ENCODE measurements at places on chromosomes 2 and 18.
A peak's percentile ranks its signal among the peaks of the same experiment; 100 is the strongest.

DNA sequence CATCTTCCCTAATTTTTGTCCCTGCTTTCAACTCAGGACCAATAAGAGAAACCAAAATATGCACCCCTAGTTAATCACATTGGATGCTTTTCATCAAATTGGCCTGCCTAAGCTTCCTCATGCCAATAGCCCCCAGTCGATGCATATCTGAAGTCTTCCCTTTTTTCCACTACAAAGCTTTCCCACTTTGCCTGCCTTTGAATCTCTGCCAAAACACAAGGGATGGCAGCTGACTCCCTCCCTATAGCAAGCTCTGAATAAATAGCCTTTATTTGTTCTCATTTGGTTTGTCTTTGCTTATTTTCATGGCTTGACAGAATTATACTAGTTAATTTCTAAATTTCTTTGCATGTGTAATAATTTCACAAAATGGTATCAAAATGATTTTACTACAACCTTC lies 621.2 kb downstream of the MBD2 start:
- DNase-seq = no peak

GRCh38 chr18:13450289-13451212 lies 232.0 kb downstream of the LDLRAD4 start:
- no peak for DNase-seq

DNA sequence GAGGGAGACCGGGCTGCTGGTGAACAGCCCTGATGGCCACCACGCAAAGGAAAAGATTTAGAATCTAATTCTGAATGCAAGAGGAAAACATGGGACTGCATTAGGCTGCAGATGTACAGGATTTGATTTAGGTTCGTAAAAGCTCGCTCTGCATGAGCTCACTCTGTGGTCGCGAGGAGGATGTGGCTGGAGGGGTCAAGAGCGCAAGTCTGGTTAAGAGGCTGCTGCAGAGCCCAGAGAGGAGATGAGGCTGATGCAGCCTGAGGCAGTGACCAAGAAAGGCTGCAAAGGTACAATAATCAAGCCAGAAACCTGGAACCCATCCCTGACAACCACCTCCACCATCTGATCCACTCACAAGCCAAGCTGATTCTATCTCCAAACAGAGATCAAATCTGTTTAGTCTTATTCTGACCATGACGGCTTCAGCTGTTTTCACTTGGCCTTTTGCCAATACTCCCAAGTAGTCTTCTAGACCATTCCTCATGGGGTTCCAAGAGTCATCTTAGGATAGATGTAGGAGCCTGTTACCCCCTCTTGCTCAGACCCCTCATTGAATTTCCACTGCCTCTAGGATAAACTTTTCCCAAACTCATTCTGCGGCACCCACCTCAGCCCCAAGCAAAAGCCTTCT lies 58.9 kb upstream of the ARL4C start:
- DNase-seq = no peak

- no peak for DNase-seq
Observed at GRCh38 chr2:19114126-19114525, 244.3 kb downstream of the OSR1 start.

DNA sequence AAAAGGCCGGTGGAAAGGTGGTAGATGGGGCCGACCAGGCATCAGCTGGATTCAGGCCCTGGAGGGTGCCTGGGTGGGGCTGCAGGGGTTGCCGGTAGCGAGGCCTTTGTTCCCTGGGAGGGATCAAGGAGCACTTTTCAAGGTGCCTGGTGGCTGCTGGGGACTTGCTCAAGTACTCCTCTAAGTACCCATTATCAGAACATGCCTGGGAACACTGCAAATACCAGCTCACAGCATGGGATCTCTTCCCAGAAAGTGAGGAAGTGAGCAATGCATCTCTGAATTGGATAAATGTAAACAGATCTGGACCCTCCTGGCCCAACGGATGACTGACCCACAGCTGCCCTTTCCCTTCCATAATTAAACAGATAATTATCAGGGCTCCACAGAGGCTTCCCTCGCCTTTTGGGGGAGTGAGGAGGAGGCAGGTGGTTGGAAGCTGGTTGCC lies 210.5 kb downstream of the SH3RF3 start:
- DNase-seq = no peak

DNA sequence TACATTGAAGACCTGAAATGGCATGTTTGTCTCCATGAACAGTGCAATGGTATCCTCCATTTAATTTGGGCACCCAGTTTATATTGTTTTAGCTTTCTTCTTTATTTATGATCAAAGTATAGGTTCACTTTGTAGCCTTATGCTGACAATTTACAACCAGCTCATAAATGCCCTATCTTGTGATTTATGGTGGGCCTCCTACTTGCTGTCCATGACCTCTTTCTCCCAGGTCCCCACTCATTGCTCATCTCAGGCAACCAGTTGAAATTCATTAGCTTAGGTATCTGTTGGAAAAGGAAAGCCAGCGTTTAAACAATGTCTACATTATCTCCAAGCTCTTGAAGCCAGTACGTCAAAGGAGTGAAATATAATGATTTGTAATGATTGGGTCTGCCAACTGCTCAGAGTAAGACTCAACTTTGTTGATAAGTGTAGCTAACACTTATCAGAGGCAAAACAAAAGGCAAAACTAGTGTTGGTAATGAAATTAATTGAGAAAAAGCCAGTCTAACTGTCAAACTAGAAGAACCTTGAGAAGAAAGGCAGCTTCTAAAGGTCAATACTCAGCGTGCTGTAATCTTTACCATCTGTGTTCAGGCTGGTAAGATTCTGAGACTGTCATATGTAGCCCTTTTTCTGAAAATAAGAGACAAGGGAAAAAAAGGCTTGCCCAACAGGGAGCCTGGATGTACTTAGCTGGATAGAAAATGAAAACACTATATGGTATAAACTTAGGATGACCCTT lies 695.9 kb downstream of the EPHA4 start:
- DNase-seq = no peak

DNA sequence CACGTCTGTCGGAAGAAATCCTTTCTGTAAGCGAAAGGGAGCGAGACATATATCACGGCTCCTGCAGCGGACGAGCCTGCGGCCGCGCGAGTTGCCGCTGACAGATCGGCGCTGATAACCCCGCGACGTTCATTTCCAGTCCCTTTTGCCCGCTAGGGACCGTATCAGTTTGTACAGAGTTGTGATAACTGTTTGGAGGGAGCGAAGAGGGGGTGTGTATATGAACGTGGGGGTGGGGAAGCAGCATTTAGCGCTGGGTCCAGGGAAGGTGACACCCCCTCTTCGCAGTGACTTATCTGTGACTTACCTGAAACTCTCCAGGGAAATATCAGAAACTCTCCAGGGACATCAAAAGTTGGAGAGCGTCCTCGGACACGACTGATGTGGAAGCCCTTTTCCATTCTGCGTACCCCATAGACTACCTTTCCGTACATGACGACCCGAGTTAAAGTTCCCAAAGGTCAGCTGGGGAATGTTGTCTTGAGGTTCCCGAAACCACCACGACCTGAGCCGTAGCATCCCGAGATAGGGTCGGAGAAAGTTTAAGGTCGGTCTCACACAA lies 948 bp upstream of the GATA6 start:
- peak; percentile 29 for DNase-seq

DNA sequence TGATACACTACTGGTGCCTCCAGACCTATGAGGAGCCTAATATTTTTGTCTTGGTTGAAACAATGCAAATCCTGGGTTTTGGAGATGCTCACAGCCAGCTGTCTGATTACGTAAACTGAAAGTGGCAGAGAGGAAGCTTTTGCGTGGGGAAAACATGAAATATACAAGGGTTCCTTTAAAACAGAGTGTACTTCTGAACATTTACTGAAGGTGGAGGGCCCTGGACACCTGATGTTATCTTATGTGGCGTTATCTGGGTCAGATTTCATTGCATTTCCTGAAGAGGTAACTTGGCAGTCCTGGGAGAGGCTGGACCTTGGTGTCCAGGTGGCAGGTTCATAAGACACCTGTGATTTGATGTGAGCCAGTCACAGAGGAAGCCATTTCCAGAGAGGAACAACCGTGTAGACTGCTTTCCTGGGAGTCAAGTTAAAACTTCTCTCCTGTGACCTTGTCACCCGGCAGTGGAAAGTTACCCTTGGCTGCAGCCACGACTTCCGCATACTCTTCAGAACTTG lies 105.0 kb downstream of the NEDD4L start:
- no peak for DNase-seq

GRCh38 chr2:25331686-25332365 lies 9.9 kb downstream of the DNMT3A start:
- DNase-seq = no peak

GRCh38 chr2:241967467-241968144 lies 98.1 kb downstream of the RTP5 start:
- DNase-seq = no peak

DNA sequence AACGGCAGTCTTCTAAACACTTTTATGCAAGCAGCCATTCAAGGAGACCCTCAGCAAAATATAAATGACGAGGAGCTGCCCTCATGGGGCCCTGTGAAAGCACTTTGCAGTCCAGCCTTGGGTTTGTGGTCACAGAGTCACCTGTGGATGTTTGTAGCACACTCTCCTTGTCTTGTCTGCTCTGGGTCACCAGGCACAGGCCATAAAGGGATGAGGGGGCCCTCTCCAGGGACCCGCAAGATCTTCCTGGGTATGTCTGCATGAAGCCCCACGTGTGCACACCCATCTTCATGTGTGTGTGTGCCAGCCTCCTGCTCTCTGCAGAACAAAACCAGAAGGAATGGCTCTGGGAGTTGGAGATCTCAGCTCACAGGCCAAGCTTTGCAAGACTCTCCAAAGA lies 36.2 kb downstream of the ATOH8 start:
- no peak for DNase-seq
